ENCODE measurements at places on chromosomes 11 and 22.

DNA sequence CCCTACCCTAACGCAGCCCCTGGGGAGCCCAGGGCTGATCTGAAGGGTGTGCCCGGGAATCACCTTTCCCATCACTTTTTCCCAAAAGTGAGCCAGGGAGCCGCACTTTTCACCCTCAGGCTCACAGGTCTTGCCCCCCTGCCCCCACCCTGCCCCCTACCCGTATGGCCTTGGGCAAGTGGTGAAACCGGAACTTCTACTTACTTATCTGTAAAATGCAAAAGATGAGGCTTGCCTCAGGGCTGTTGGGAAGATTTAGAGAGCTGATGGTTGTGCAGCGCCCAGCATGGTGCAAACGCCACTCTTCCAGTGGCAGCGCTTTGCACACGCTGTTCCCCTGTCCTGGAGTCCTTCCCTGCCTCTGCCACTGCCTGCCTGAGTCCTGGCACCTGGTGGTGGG lies 8.0 kb downstream of the SYT12 start:
- DNase-seq, result no peak

GRCh38 chr22:46653596-46653995 lies 33.4 kb downstream of the GRAMD4 start:
- DNase-seq, result no peak

DNA sequence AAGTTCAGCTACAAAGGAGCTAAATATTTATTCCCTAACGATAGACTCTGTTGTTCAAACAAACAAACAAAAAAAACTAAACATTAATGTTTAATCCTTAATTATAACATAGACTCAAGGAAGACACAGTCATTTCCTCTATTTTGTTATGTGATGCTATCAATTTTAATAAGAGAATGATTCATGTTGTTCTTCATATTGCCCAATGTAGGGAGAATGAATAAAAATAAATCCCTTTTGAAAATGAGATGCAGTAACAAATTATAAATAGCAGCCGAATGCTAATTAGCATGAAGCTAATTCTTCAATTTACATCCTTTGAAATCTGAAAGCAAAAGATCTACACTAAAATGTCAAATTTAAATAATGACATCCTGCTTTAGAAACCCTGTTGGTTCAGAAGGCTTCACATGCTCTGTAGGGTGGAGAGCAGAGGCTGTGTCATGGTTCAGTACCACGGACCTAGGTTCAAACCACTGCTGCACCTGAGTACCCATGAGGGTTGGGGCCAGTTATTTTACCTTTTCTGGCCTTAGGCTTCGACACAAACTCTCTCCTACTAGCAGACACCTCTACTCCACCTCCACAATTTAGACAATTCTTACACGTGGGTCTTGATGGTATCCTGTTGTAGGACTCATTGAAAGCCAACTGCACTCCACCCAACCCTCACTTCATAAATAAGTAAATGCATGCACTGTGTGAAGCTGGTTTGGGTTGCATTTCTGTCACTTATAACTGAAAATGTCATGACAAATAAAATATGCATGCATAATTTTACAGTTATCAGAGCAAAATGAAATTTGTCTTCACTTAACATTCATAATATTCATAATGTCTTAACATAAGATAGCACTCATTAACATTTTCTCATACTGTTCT lies 89.0 kb downstream of the RRAS2 start:
- no peak for DNase-seq

DNA sequence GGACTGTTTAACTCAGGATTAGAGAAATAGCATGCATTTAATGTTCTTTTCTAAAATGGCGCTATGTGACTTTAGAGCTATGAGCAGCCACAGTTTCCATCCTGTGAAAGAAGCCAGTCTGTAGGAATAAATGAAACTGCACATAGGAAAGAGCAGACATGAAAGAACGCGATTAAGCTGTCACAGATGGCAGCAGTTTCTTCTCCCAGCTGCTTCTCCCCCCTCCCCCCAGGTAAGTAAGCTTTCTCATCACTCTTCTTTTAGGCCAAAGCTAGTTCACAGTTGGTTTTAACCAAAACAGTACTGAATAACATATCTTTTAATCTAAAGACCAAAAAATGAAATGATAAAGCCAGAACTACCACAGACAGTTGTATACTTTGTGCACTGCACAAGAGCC lies 266.4 kb downstream of the KCNA4 start:
- no peak for DNase-seq

GRCh38 chr11:19228968-19229367 lies 11.8 kb downstream of the E2F8 start:
- DNase-seq, result no peak

- DNase-seq, result no peak
Measured at GRCh38 chr22:37816543-37817180, 6.5 kb upstream of the GALR3 start.

- DNase-seq, result no peak
Measured at GRCh38 chr22:17980015-17980590, 44.3 kb downstream of the MICAL3 start.

- DNase-seq, result no peak
Measured at GRCh38 chr11:130671801-130672700, 223.6 kb downstream of the ADAMTS15 start.

- no peak for DNase-seq
Measured at GRCh38 chr11:128752379-128752778, 58.5 kb downstream of the FLI1 start.

- DNase-seq, result no peak
Measured at GRCh38 chr11:92841719-92842118, 127.7 kb upstream of the MTNR1B start.

GRCh38 chr11:2789791-2790567 lies 90.2 kb upstream of the KCNQ1OT1 start:
- DNase-seq, result no peak

GRCh38 chr11:4975436-4975835 lies 19.2 kb upstream of the OR51L1 start:
- DNase-seq, result no peak

- DNase-seq, result no peak
Measured at GRCh38 chr11:110730773-110731172, 18.5 kb upstream of the ARHGAP20 start.

GRCh38 chr11:72391638-72392423 lies 42.5 kb downstream of the CLPB start:
- no peak for DNase-seq

GRCh38 chr22:24108073-24108472 lies 73.2 kb upstream of the SUSD2 start:
- DNase-seq, result no peak

DNA sequence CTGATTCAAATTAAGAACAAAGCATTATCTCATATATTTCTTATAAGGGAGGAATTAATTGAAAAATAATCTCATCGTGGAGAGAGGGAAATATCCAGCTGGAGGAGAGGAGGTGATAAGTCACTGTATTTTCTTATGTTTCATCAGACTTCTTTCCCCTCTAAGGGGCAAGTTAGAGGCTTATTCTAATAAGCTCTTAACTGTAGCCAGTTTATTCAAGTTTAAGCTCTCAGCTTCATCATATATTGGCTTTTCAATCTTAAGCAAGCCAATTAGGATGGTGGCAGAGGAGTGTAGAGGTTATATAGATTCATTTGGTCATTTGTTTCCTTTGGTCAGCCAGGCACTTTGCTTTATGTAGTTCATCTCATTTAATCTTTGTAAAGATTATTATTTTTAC lies 256.7 kb downstream of the GRM5 start:
- no peak for DNase-seq

- DNase-seq, result no peak
Measured at GRCh38 chr22:29128891-29129807, 56.3 kb downstream of the KREMEN1 start.

- DNase-seq, result peak; percentile 57
Measured at GRCh38 chr11:32374261-32374711, 61.1 kb downstream of the WT1 start.

GRCh38 chr11:10366568-10367331 lies 61.9 kb downstream of the ADM start:
- DNase-seq, result peak; percentile 69

DNA sequence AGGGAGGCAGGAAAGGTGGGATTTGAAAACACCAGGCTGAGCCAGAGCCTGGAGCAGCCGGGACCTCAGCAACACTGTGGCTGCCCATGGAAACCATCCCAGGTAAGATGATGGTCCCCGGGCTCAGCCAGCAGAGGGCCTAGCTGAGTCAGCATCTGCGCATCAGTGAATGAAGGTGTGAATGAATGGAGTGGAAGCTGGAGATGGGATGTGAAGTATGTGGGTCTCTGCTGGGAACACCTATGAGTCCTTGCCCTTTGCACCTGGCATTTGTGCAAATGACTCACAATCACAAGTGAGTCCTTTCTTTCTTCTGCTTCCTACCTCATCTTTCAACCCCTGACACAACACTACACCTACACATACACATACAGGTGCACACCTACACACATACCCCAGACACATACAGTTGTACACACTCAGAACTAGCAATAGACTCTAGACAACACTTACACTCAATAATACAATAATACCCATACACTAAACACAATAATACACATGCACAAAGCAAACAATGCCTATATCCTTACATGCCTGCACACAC lies 62.8 kb upstream of the PRDM11 start:
- DNase-seq, result no peak

GRCh38 chr11:9138133-9138453 lies 46.7 kb upstream of the SCUBE2 start:
- DNase-seq, result no peak

GRCh38 chr11:113091481-113091780 lies 130.2 kb downstream of the NCAM1 start:
- no peak for DNase-seq

DNA sequence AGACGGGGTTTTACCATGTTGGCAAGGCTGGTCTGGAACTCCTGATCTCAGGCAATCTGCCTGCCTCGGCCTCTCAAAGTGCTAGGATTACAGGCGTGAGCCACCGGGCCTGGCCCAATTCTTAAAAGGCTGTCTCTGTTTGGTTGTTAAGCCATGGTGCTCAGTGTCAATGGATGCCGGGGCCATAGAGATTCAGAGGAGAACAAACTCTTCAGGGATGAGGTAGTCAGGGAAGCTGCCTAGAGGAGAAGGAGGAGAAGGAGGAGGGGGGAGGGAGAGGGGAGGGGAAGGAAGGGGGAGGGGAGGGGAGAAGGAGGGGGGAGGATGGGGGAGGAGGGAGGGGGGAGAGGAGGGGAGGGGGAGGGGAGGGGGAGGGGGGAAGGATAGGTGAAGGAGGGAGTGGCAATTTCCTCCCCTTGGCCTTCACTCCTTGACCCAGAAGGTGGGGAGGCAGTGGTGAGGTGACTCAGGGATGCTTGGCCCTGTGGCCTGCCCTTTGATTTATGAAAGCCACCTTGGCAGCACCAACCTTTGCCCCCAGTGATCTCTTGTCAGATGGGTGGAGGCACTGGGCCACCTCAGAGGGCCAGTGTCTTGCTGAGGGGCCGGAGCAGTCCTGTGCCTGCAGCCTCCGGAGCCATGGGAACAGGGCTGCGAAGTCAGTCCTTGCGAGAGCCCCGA lies at the start of gene C11orf86:
Gene C11orf86, plus strand, starts transcription at position 581 of the 681 bp plus-strand sequence. Its CDS starts 59 bp downstream, at position 640.
- DNase-seq, result no peak

GRCh38 chr22:27493796-27494195 lies 307.8 kb downstream of the MN1 start:
- DNase-seq, result no peak

- DNase-seq, result no peak
Measured at GRCh38 chr22:38845004-38845740, 1.3 kb upstream of the NPTXR start.

DNA sequence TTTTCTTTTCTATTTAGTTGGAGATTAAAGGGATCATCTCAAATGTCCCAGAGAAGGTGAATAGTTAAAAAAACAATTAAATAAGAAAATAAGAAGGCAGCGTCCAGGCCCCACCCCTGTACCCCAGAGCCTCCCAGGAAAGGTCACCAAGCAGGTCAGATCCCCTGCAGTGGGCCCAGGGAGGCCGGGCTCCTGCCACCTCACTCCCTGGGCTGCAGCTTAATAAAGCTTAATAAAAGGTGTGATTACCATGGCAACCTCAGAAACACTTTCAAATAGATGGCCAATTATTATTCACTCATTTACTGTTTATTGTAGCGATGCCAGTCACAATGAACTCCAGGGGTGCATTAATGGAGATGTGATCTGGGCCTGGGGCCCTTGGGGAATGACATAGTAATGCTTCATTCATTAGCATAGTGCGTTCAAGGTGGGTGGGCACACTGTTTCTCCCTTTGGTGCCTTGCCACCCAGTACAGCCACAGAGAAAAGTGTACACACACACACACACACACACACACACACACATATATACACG lies 386.2 kb downstream of the CADM1 start:
- no peak for DNase-seq

- DNase-seq, result no peak
Measured at GRCh38 chr11:77865805-77866204, 44.9 kb downstream of the AAMDC start.

DNA sequence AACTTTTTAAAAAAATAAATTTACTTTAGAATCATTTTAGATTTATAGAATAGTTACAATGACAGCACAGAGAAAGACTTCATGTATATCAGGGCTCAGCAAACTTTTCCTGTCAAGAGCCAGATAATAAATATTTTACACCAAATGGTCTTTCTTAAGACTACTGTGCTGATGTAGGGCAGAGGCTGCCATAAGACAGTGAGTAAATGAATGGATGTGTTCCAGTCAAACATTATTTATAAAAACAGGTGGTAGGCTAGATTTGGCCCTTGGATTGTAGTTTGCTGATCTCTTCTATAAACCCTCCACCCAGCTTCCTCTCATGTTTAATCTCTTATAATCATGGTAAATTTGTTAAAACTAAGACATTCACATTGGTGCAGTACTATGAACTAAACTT lies 33.0 kb downstream of the CECR2 start:
- no peak for DNase-seq

DNA sequence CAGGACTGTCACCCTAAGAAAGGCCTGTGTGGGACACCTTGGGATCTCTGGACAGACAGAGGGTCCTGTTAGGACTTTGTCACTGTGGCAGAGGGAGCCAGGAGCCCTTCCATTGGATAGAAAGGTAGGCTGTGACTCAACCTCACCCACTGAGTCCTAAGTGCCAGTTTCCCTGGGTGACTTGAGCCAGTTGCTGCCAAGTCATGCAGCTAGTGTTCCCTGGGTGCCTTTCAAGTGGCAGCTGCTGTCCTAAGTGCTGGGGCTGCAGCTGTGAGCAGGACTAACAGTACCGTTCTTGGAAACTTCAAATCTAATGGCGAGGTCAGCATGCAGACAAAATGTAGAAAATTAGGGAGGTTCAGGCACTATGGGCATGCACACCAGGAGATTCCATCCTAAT lies 393.7 kb downstream of the TMEM135 start:
- no peak for DNase-seq

DNA sequence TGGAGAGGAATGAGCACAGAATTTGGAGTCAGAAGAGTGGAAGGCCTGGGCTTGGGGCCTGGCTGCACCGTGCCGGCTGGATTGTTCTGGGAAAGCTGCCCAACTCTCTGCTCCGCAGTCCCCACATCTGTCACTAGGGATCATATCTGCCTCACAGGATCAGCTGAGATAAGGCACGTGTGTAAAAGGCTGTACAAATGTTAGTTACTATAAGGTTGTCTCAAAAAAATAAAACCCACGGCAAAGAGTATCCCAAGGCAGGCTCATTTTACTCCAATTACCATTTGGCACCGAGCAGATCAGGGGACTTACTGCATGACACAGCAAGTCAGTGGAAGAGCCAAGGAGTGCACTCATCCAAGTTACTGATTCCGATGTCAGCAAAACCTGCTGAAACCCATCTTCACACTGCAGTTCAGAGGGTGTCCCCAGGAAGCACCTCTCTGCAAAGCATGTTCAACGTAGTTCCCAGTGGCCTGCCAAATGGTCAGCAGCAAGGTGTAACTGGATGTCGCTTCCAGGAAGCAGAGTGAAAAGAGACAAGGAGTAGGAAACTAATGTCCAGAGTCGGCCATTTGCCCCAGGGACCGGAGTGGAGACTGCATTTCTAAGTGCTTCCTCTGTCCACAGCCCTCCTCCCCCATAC lies 18.1 kb upstream of the MRTFA start:
- DNase-seq, result no peak

- DNase-seq, result no peak
Measured at GRCh38 chr22:47782328-47783075, 1020.1 kb downstream of the TBC1D22A start.

All from HL-60 (cell line).